A673 (cell line): ENCODE measurements at places on chromosomes 13 and 19.

GRCh38 chr13:40518481-40518882 is 148.0 kb downstream of the FOXO1 start:
- no peak for DNase-seq

DNA sequence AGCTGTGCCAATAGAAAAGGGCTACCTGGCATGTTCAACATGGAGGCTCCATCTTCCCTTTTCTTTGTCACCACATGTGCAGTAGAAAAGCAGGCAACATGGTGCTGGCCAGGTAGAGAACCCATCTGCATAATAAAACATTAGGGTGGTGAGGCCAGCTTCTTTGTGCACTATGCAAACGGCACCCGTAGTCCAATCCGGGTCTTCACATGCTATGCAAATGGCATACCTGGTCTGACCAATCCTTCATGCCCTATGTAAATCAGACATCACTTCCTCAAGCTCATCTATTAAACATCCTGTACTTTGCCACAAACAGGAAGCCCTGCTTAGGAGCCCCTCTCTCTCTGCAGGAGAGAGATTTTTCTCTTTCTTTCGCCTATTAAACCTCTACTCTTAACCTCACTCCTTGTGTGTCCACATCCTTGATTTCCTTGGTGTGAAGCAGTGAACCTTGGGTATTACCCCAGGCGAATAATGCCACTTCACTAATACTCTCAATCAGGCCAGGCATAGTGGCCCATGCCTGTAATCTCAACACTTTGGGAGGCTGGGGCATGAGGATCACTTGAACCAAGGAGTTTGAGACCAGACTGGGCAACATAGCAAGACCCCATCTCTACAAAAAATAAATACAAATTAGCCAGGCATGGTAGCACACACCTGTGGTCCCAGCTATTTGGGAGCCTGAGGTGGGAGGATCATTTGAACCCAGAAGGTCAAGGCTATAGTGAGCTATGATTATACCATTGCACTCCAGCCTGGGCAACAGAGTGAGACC is 111.3 kb upstream of the MRI1 start:
- DNase-seq, result no peak

- no peak for DNase-seq
Measured at GRCh38 chr13:40764587-40765403, 6.2 kb downstream of the MRPS31 start.

GRCh38 chr13:52461265-52461664 is 6.0 kb downstream of the CKAP2 start:
- DNase-seq, result no peak

DNA sequence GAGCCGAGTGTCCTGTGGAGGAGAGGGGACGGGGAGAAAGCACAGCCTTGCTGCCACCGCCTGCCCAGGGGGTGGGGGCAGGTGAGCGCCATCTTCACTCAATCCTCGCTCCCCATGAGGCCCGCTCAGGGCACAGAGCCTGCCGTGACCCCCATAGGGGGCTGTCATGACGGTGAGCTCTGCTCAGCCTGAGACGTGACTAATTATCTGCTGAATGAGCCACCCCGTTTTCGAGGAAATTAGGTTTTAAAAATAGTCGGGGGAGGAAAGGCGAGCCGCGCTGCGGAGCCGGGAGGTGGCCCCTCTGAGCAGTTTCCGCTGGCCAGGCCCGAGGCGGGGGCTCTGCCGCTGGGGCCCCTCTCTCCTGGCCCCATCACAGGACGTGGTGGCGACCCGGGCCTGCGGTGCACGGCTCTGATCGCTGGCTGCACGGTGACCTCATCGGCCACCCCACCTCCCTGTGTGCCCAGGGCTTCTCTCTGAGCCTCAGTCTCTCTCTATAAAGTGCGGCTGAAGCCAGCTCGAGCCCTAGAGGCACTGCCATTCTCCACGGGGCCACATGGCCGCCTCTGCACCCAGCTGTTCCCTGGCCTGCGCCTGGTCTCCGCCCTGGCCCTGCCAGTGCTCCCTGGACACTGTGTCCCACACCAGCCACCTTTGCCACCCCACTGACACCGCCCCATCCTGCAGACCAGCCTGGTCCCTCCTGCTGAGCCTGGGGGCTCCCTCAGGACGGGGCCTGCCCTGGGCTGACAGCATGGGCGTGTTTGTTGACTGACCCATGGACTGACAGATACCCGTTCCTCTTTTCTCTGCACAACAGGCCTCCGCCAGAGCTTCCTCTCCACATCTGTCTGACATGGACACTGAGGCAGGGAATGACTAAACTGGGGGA is 28.3 kb downstream of the PIP5K1C start:
- DNase-seq, result no peak

DNA sequence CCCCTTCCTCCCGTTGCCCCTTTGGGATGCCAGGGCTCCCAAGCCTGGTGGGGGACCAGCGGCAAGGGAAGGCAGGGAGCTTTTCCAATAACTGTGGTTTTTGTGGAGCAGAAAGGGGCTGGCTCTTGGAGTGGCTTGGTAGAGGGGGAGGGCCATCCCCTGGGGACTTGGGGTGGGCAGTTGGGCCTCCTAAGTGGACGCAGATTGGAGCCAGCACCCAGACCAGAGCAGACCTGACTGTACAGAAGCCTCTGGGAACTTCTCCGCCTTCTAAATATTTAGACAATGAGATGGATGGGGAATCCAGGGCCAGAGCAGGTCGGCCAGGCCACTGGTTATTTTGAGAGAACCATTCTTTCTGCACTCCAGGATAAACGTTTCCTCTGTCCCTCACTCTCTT is 4.2 kb downstream of the PTGIR start:
- DNase-seq, result no peak
